ENCODE measurements at places on chromosomes 11 and 22.

GRCh38 chr11:100903284-100903683 lies 216.2 kb downstream of the ARHGAP42 start:
- no peak for DNase-seq

GRCh38 chr22:20494978-20495860 lies at the start of gene KLHL22:
Gene KLHL22 (minus strand): TSS chr22:20495795. CDS start chr22:20489211, 6,584 bp downstream.
- peak; percentile 12 for DNase-seq

DNA sequence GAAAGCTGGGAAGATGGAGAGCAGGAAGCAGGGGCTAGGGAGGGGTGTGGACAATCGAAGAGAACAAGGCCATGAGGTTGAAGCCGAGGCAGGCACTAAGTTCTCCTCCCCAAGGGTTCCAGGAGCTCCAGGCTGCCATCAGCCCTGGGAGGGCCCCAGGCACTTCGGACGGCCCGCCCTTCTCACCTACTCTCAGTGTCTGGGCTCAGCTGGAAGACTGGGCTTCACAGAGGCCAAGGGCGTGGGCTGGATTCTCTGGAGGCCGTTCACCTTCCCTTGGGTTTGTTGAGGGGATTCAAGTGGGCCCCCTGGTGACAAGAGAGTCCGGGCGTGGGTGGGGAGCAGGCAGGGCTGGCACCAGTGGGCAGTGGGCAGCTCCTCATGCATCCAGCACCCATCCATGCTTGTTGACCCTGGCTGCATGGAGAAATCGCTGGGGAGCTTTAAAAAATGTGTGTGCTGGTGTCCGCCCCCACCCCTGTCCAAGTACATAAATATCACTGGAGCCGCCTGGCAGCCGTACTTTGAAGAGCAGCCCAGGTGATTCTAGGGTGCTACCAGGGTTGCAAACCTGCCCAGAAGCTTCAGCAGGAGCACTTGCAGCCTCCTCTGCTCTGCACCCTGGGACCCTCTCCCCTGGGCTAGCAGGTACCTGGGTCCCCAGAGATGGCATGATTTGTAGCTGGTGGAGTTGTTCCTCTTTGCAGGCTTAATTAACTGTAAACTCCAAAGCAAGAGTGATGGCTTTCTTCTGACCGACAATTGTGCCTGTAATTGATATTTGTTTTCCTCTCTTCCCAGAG lies 74.3 kb downstream of the RTL6 start:
- no peak for DNase-seq

DNA sequence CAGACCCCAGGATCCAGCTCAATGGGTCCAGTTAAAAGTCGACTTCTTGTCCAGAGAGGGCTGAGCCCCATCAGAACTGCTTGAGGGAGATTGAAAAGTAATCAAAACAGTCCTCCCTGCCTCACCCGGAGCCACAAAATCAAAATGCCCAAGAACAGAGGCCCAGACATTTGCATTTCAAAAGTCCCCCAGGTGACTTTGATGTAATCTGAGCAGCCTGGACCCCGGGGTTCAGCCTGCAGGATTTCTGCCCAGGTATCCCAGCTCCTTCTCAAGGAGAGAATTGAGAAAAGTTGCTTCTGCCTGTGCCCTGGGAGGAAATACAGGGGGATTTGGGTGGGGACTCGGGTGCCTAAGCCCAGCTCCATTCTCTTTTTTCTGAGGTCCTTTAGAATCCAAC lies 1385.0 kb downstream of the TBC1D22A start:
- no peak for DNase-seq

GRCh38 chr11:13316528-13316961 lies 39.0 kb downstream of the BMAL1 start:
- no peak for DNase-seq

DNA sequence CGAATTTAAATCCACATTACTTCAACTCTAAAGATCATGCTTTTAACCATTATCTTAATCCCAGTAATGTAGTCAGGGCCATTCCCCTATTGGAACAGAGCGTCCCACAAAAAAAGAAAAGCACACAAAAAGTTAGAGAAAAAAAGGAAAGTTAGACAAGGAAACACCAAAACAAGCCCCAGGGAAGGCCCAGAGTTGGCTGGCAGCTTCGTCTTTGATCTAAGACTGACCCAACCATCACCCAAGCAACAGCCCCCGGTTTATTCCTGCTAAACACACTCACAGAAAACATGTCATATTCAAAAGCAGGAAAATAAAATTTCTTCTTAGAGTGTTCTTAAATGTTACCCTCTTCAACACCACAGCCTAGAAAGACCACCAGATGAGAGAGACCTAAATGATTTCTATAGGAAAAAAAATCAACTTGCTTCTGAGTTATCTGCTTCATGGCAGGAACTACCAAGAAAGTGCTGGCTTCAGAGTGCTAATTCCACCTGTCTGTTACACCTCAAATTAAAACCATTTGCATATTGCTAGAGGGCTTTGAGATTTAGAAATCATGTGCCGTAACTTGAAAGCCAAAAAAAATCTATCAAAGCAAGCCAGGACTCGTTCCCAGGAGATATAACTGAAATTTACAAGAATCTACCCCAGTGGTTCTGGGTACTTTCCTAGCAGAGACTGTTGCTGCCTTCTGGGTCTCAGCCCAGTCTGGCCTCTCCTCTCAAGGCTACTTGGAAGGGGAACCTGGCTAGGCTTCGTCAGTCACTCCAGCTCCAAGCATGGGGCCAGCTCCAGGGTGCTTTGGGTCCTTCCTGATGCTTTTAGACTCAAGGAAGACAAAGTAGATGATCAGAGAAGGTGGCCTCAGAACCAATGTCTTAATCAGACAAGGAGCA lies 31.2 kb downstream of the POU2AF3 start:
- no peak for DNase-seq

GRCh38 chr11:120066738-120067437 lies 71.0 kb downstream of the TRIM29 start:
- DNase-seq: no peak

- DNase-seq: no peak
Measured at GRCh38 chr11:126060757-126061171, 1.9 kb downstream of the CDON start.

DNA sequence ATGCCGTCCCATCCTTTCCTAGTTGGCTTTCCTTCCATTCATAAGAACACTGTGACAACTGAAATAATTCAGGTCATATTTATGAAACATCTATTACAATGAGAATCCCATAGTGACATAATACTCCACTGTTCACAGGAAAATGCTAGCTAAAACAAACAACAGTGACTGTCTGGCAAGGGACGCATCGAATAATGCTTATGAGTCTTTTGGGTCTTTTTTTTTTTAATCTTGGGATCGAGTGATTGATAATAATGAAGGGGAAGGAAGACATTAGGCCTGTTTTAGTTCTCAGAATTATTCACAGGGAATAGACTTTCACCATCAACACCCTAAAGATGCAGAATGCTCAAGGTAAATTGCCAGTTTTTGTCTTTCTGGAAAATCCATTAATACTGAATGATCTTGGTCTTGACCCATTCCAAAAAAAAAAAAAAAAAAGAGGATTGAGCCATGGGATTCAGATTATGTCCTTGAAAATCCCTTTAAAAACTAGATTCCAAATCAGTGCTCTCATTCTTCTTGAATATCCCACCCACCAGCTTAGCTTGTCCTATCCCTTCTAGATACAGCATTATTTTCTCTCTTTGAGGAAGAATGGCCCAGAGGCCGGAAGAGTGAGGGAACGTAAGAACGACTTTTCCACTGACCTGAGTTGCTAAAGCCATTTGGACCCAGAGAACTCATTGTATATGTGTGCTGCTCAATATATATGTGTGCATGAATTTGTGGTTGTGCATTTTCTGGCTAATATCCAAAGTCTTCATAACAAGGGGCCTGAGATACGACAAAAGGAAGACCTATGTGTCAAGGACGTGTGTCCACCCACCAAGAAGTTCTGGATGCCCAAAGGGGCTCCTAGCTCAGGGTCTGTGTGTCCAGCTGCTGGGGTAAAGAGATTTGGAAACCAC lies 35.2 kb upstream of the CREB3L1 start:
- no peak for DNase-seq
